ENCODE measurements at places on chromosomes 12 and 14. TPM values are rescaled to one million over a fixed set of nuclear protein-coding genes. Genes with fewer than 3 reads are reported as not detected.
A peak's percentile ranks its signal among the peaks of the same experiment; 100 is the strongest.

DNA sequence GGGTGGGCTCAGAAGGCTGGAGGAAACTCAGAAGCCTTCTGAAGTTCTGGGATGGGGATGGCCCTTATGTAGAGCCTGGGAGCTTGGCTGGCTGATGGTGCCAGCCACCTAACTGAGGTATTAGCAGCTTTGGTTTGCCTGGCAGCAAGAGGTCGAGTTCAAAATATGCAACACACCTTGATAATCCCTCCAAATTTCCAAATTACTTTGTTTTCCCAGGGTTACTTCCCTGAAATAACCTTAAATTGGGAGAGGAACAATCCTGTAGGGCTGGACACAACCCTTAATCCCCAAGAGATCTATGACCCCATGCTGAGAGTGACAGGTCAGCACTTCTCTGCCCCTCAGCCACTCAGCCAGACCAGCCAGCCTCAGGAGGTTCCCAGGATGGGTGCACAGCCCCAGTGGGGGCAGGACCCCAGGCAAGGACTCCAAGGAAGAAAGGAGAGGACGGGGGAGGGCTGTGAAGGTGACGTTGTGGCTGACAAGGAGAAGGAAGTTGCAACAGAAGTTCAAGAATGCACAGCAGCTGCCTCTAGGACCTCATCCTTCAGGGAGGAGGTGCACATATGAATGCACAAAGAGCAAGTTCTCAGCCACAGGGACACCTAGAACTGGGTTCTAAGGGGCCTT lies 18.6 kb upstream of the KRT77 start:
- DNase-seq, result no peak

DNA sequence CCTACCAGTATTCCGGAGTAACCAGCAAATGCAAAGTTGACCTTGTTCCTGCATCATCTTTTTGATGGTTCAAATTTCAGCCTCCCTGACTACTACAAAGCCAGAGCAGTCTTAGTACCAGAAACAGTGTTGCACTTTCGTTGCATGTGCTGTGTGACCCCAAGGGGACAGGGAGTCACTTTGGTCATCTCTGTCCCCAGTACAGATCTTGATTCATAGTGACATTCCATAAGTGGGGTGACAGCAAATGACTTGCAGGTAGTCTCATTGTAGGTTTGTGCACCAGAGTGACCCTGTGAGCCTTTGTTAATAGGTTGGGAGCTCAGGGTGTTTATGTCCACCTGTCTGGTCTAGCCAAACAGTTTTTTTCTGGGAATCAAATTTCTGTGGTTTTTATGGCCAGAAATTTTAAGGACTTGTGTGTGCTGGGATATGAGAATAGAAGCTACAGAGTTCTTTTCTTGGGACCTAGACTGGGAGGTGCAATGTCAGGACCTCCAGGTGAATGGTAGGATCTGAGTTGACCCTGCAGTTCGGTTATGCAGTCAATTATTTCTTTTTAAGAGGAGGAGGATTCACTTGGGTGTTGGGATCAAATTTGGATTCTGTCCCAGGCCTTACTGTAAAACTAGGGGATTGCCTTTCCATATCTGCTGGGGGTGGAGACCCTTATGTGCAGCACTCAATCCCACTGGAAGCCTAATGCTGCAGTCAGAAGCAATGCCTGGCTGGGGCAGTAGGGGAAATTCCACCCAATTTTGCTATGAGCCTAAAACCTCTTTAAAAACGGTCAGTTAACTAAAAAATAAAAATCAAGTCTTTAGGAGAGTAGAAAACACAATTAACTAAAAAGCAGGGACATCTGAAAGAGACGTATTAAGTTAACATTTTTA lies 10.1 kb downstream of the EIF5 start:
- DNase-seq, result no peak

CFAP54 gene
- 5.8 TPM for total RNA-seq

GRCh38 chr12:87094356-87094755 lies 838.2 kb upstream of the MGAT4C start:
- DNase-seq, result no peak

BCL2L14 gene
- not detected for total RNA-seq

- DNase-seq, result no peak
These were observed 16.6 kb downstream of the MGP start for GRCh38 chr12:14868916-14869506.

FAM186B gene
- total RNA-seq, result 0.26 TPM

- no peak for DNase-seq
These were observed 10.2 kb upstream of the DHRS7 start for GRCh38 chr14:60175255-60175902.

DNA sequence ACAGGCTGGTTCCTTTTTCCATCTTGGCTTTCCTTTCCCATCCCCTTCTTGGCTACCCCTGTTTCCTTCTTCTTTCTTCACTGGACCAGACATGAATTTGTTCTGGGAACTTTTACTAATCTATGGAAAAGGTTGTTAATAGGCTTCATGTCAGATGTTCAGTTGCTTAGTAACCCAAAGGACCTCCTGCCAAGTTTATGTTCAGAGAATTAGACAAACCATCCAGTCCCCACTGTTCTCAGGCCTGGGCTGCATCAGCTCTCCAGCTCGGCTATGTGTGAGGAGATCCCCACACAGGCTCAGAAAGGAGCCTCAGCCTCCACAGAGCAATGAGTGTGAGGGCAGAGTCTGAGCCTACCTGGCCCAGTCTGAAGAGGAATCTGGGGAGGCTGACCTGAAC lies 78.0 kb downstream of the AKAP6 start:
- no peak for DNase-seq

BCL11B gene
- 0.34 TPM for total RNA-seq

GRCh38 chr12:104090685-104091084 lies 26.4 kb downstream of the HCFC2 start:
- no peak for DNase-seq

- no peak for DNase-seq
These were observed 94.0 kb upstream of the FAR2 start for GRCh38 chr12:29054858-29055663.

GRCh38 chr14:75264036-75264435 lies 14.6 kb upstream of the FOS start:
- no peak for DNase-seq

GRCh38 chr12:13433768-13434167 lies 237.2 kb downstream of the EMP1 start:
- DNase-seq, result no peak

DNA sequence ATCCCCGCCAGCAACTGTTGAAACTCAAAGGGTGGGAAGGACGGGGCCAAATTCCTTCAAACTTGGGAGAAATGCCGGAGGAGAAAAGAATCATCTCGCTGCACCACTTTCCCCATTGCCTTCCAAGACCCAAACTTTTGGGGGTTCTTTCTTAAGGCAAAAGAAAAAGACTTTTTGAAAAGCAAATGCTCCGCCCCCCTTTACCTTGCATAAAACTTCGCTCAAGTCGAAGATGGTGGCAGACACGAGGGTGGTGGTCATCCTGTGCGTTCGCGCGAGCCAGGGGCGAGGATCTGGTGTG lies 239 bp downstream of the ZFP36L1 start:
- no peak for DNase-seq

- DNase-seq, result peak; percentile 80
These were observed 388.0 kb downstream of the VRK1 start for GRCh38 chr14:97185186-97185585.

SPX gene
- 0.65 TPM for total RNA-seq

GRCh38 chr14:104370256-104370870 lies 209.2 kb upstream of the C14orf180 start:
- DNase-seq, result no peak

- DNase-seq, result no peak
These were observed 236.8 kb upstream of the AVPR1A start for GRCh38 chr12:63387771-63388170.

IFI27 gene
- 293 TPM for total RNA-seq

KLRF2 gene
- total RNA-seq, result not detected

DNA sequence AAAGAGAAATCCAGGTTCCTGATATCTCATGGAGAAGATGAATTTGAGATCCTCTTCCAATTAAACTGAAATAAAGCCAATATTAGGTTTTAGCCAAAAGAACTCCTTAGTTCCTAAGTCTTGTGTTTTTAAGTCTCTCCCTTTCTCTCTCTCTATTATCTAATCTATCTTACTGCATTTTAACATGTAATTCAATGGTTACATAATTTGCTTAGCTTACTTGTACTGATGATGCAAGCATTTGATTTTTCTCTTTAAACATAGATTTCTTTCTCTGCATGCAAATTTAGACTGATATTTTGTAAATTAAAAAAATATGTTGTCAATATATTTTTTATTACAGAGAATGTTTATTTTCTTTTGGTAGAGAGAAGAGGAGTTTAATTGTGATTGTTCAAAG lies 78.2 kb downstream of the MIPOL1 start:
- no peak for DNase-seq

- DNase-seq, result no peak
These were observed 729.3 kb upstream of the NOVA1 start for GRCh38 chr14:27327095-27327494.

PMEL gene
- total RNA-seq, result not detected

DNA sequence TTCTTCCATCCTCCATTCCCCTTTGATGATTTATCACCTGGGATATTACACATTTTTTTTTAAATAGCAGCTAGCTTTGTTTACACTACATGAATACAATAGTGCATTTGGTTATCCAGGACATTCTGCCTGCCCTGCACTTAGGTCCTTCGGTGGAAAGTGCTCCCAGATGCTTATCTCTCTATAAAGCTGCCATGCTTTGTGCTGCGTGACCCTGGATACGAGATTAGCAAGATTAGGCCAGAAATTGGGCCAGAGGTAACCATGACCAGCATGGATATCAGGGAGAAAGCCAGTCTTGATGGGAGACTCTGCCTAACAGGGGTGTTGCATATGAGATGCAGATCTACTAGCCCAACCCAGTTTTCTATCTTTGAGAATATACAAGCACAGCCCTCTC lies 12.1 kb upstream of the KRT83 start:
- DNase-seq, result no peak

DNA sequence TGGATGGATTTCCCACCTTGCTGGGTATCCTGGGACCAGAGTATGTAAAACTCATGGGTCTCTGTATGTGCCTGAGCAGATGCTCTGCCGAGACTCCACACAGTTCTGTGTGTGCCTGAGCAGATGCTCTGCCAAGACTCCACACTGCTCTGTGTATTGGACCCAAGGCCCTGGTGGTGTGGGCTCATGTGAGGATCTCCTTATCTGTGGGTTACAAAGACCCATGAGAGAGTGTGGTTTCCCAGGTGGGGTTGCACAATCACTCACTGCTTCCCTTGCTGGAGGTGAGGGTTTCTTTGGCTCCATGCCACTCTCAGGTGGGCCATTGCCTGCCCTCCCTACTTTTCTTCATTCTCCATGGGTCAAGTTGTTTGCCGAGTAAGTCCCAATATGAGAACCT lies 141.5 kb downstream of the TBC1D30 start:
- DNase-seq, result no peak

- no peak for DNase-seq
These were observed 10.1 kb upstream of the OR9K2 start for GRCh38 chr12:55116152-55116551.

C12orf54 gene
- not detected for total RNA-seq

ACSS3 gene
- 12.1 TPM for total RNA-seq

RASSF9 gene
- 2.6 TPM for total RNA-seq

TPI1 gene
- total RNA-seq, result 288 TPM

DNA sequence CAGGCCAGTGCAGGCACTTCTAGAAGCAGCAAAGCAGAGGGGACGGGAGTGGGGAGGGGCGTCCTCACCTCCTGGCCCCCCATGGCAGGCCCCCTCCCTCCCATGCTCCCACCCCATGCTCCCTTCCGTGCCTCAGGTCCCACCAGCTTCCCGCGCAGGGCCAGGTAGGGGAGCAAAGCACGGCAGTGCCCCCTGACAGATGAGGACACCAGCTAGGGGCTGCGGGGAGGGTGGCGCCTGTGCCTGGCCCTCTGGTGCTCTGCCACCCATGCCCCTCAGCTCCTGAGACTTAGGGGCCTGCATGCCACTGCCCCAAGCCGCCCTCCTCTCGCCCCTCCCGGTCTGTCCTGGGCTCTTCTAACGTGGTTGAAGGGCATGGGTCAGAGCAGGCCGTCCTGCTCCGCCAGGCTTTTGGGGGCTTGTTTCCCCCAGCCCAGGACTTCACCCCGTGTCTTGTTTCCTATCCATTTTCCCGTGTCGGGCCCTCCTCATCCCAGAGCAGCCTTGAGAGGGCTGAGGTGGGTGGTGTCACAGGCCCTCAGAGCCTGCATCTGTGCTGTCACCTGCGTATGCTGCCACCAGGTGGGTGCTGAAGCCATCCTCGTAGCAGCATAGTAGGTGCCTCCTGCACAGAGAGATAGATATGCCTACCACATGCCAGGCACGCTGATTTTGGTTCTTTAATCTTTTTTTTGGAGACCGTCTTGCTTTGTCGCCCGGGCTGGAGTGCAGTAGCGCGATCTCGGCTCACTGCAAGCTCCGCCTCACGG lies 10.2 kb downstream of the TRMT61A start:
- no peak for DNase-seq

DNA sequence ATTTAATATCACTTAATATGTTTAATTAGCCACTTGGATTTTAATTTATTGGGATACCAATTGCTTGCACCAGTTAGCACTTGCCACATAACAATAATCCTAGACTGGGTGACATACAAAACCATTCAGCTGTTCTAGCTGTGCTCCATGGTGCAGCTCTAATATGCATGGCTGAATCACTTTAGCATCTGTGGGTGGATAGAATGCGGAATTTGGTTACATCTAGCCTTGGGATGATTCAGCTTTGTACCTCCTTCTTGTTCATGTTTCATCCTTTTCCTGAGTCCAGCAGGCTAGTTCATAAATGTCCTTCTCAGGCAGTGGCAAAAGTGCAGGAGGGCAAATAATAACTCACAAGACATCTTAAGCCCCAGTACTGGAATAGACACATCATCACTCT lies 1263.0 kb downstream of the LRFN5 start:
- DNase-seq, result no peak

DNA sequence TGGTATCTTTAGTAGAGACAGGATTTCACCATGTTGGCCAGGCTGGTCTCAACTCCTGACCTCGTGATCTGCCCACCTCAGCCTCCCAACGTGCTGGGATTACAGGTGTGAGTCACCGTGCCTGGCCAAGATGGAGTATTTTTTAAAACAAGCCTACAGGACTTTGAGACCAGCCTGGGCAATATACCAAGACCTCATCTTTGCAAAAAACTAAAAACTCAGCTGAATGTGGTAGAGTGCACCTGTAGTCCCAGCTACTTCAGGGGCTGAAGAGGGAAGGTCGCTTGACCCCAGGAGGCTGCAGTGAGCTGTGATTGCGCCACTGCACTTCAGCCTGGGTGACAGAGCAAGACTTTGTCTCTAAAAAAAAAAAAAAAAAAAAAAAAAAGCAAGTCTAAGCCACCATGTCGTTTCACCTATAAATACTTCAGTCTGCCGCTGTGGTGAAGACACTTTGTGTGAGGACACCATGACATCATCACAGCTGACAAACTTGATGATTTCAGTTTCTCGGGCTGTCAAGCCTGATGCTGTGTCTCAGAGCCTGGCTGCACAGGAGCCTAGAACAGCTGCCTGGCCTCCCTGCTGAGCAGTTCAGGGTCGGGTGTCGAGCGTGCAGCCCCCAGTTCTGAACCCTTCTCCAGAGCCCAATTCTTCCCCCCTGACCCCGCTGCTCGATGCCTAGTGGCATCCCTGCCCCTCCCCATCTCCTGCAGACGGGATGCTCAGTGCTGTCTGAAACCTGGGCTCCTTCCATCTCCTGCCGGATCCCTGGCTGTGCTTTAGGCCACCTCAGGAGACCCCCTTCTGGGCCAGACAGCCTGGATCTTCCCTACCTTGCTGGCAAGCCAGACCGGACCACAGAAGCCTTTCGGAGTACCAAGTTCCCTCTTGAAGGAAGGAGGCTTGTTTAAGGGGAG lies 119.2 kb upstream of the EVL start:
- DNase-seq, result no peak

- no peak for DNase-seq
These were observed 24.6 kb downstream of the DIP2B start for GRCh38 chr12:50529345-50529744.

PTGER2 gene
- total RNA-seq, result 3.4 TPM
